CD4-positive, CD25-positive, alpha-beta regulatory T cell (primary cell): ENCODE measurements at places on chromosomes 2 and 18.

- peaks cover 3% of the 10 kb centered on the region for H3K27me3 ChIP-seq
- DNase-seq, result no peak
- no peaks in the 10 kb centered on the region for H3K36me3 ChIP-seq
These were observed 37.2 kb upstream of the POLE4 start for GRCh38 chr2:74921236-74921736.

GRCh38 chr18:11688972-11689668 lies at the start of gene GNAL:
TSS of gene GNAL (plus strand) at chr18:11689264. CDS start at chr18:11689564, 300 bp downstream.
- no peak for DNase-seq
- H3K36me3 ChIP-seq, result no peaks in the 10 kb centered on the region
- peaks cover 38% of the 10 kb centered on the region for H3K27me3 ChIP-seq
- peaks cover 11% of the 10 kb centered on the region for H3K4me1 ChIP-seq

- DNase-seq, result no peak
- peaks cover 21% of the 10 kb centered on the region for H3K4me1 ChIP-seq
- H3K36me3 ChIP-seq, result no peaks in the 10 kb centered on the region
- H3K4me3 ChIP-seq, result no peak overlapping the region
- H3K27ac ChIP-seq, result no peak overlapping the region
These were observed 830 bp downstream of the DNER start for GRCh38 chr2:229713371-229714079.

GRCh38 chr18:57771193-57771592 lies 31.9 kb downstream of the ATP8B1 start:
- H3K4me3 ChIP-seq, result no peak overlapping the region
- no peaks in the 10 kb centered on the region for H3K36me3 ChIP-seq
- no peak overlapping the region for H3K27ac ChIP-seq
- no peak for DNase-seq
- no peaks in the 10 kb centered on the region for H3K4me1 ChIP-seq
- no peaks in the 10 kb centered on the region for H3K27me3 ChIP-seq

DNA sequence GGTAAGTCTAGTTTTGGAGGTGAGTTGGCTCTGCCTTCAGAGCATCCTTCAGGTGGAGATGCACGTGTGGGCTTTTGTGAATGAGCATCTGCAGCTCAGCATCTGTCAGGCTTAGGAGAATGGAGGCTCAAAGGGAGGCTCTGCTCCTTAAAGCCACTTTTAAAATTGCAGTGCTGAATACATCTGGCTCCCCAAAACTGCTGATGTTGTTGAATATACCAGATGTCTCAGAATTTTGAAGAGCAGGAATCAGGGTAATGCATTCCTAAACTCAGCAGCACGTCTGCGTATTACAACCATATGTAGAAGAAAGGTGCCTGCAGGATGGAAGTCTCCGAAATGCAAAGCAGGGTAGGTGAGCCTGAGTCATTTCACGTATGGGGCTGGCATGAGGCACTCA lies 106.5 kb upstream of the EFEMP1 start:
- H3K27me3 ChIP-seq, result no peaks in the 10 kb centered on the region
- no peak overlapping the region for H3K27ac ChIP-seq
- H3K4me3 ChIP-seq, result no peak overlapping the region
- no peak for DNase-seq
- H3K4me1 ChIP-seq, result no peaks in the 10 kb centered on the region

GRCh38 chr18:62730941-62731340 lies 15.6 kb downstream of the PHLPP1 start:
- no peaks in the 10 kb centered on the region for H3K27me3 ChIP-seq
- DNase-seq, result no peak
- H3K4me1 ChIP-seq, result no peaks in the 10 kb centered on the region
- H3K4me3 ChIP-seq, result no peak overlapping the region

DNA sequence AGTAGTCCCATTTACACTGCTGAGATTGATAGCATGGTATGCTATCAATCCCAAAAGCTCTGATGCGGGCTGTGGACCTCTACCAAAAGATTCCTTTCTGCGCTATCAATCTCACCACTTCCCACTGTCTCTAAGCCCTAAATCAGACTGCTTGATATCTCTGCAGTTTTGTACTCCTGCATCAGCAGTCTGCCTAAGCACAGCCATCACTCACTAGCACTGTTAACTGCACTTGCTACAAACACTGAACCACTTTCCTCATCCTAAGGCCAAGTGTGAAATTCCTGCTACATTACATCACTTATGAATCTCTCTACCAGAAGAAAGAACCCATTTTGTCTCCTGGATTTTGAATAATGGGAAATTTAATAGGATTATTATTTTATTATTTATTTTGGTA lies 237.0 kb downstream of the HNMT start:
- no peak for DNase-seq
- no peak overlapping the region for H3K27ac ChIP-seq
- H3K27me3 ChIP-seq, result no peaks in the 10 kb centered on the region

- peak overlapping the region; percentile 85 for H3K4me3 ChIP-seq
- peak; percentile 29 for DNase-seq
- H3K27me3 ChIP-seq, result no peaks in the 10 kb centered on the region
- no peaks in the 10 kb centered on the region for H3K4me1 ChIP-seq
- peak overlapping the region; percentile 24 for H3K27ac ChIP-seq
- no peaks in the 10 kb centered on the region for H3K36me3 ChIP-seq
These were observed 38.3 kb upstream of the IL1R1 start for GRCh38 chr2:102103992-102104871.

DNA sequence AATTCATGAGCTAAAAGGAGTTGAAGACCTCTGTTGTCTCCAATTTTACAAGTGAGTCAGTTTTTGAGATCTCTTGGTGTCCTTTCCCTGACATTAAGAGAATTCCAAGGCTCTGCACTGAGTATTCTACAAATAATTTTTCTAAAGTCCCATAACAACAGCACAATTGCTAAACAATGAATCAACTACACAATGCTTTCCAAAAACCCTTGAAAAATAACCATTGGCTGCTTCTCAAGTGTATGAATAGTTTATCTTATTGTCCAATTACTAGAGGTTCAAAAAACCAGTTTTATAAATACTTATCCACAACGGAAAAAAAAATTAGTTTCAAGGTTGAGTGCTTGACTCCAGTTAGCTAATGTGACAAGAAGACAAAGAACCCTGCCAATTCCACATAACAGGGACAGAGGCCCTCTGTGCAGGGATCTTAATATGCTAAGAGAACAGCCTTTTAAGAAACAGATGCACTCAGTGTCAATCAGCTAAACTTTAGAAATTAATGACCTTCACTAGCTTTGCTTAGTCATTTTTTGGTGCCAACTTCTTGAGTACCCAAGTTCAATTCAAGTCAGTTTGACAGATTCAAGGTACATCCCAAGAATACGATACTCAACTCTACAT lies 266.6 kb upstream of the CYP26B1 start:
- H3K36me3 ChIP-seq, result no peaks in the 10 kb centered on the region
- H3K4me1 ChIP-seq, result no peaks in the 10 kb centered on the region
- no peaks in the 10 kb centered on the region for H3K27me3 ChIP-seq
- no peak for DNase-seq
- no peak overlapping the region for H3K27ac ChIP-seq

GRCh38 chr18:48387300-48387699 lies 21.9 kb downstream of the ZBTB7C start:
- no peaks in the 10 kb centered on the region for H3K27me3 ChIP-seq
- H3K4me1 ChIP-seq, result no peaks in the 10 kb centered on the region
- DNase-seq, result no peak
- H3K36me3 ChIP-seq, result no peaks in the 10 kb centered on the region

- H3K27me3 ChIP-seq, result no peaks in the 10 kb centered on the region
- H3K4me3 ChIP-seq, result no peak overlapping the region
- no peaks in the 10 kb centered on the region for H3K36me3 ChIP-seq
- no peaks in the 10 kb centered on the region for H3K4me1 ChIP-seq
These were observed 277.8 kb upstream of the CYRIA start for GRCh38 chr2:16943279-16943958.

GRCh38 chr2:119736021-119736420 lies 23.7 kb upstream of the PTPN4 start:
- H3K27ac ChIP-seq, result no peak overlapping the region
- no peaks in the 10 kb centered on the region for H3K27me3 ChIP-seq
- no peak overlapping the region for H3K4me3 ChIP-seq

DNA sequence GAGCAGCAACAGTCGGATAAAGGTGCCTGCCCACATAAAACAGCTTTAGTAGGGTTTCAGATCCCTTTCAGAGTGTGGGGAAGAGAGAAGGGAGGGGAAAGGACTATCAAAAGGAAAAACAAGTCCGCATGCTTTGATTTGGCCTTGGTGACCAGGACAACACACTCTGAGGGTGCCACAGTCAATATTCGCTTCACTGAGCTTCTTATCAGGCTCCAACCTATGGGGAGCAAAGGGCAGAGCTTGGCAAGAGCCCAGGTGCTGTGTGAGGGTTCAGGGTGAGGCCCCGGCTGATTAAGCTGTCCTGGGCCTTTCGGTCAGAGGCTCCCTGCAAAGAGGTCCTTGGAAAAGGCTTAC lies 237.4 kb upstream of the SMAD2 start:
- peaks cover 6% of the 10 kb centered on the region for H3K27me3 ChIP-seq
- peaks cover 6% of the 10 kb centered on the region for H3K4me1 ChIP-seq
- no peaks in the 10 kb centered on the region for H3K36me3 ChIP-seq

- no peak overlapping the region for H3K4me3 ChIP-seq
- H3K27ac ChIP-seq, result no peak overlapping the region
- DNase-seq, result no peak
- H3K36me3 ChIP-seq, result no peaks in the 10 kb centered on the region
- no peaks in the 10 kb centered on the region for H3K4me1 ChIP-seq
These were observed 135.2 kb upstream of the NT5C1B start for GRCh38 chr2:18724371-18725145.

- H3K36me3 ChIP-seq, result no peaks in the 10 kb centered on the region
- H3K4me1 ChIP-seq, result no peaks in the 10 kb centered on the region
- H3K27ac ChIP-seq, result no peak overlapping the region
- no peak overlapping the region for H3K4me3 ChIP-seq
These were observed 13.1 kb downstream of the MOCOS start for GRCh38 chr18:36200354-36200771.

- H3K27ac ChIP-seq, result no peak overlapping the region
- H3K36me3 ChIP-seq, result no peaks in the 10 kb centered on the region
- H3K4me3 ChIP-seq, result no peak overlapping the region
These were observed 53.5 kb downstream of the NXPH2 start for GRCh38 chr2:138726681-138727080.
